Nasal cavity respiratory epithelium epithelial cell of viscerocranial mucosa (primary cell): ENCODE measurements at places on chromosomes 11 and 22. TPM values are rescaled to one million over a fixed set of nuclear protein-coding genes. Genes with fewer than 3 reads are reported as not detected.

Gene C22orf42
- total RNA-seq: not detected in 2 replicates

Gene MRGPRF
- total RNA-seq: not detected in 2 replicates

Gene PRAME
- total RNA-seq: not detected in 2 replicates

Gene EWSR1
- total RNA-seq: 91.9 and 110 TPM in 2 replicates

Gene BIRC3
- 3.1 and 9.0 TPM in 2 replicates for total RNA-seq

Gene CLNS1A
- 130 and 233 TPM in 2 replicates for total RNA-seq

Gene TMPRSS13
- 3.6 and 6.8 TPM in 2 replicates for total RNA-seq

Gene OR4C11
- total RNA-seq: not detected in 2 replicates

Gene NAALAD2
- total RNA-seq: not detected in 2 replicates

Gene PYGM
- total RNA-seq: 0.34 and 0.50 TPM in 2 replicates

Gene SLC5A1
- 1.4 and 4.1 TPM in 2 replicates for total RNA-seq

Gene OR4D5
- not detected in 2 replicates for total RNA-seq

Gene IFTAP
- 12.6 and 23.6 TPM in 2 replicates for total RNA-seq

Gene RFPL3
- not detected in 2 replicates for total RNA-seq

Gene CCDC117
- 11.6 and 14.5 TPM in 2 replicates for total RNA-seq

Gene CHST1
- total RNA-seq: 0.14 and 1.7 TPM in 2 replicates

Gene IL18BP
- total RNA-seq: 0.68 and 3.2 TPM in 2 replicates

Gene CDC42BPG
- total RNA-seq: 7.5 and 35.9 TPM in 2 replicates

Gene APOA4
- not detected in 2 replicates for total RNA-seq

Gene FXYD6
- not detected in 2 replicates for total RNA-seq

Gene CCDC90B
- total RNA-seq: 62.9 and 68.6 TPM in 2 replicates

Gene GSTT2B
- total RNA-seq: 0.21 and 0.34 TPM in 2 replicates

Gene HIPK3
- 98.8 and 136 TPM in 2 replicates for total RNA-seq

Gene MMP7
- 5.0 TPM in 1 of 2 replicates, not detected in the other for total RNA-seq

Gene BLID
- total RNA-seq: 0.85 TPM in 1 of 2 replicates, not detected in the other

Gene POU2AF2
- not detected in 2 replicates for total RNA-seq

Gene UPK3A
- total RNA-seq: not detected in 2 replicates

Gene POTEH
- total RNA-seq: not detected in 2 replicates

Gene APOBEC3H
- total RNA-seq: not detected in 2 replicates

Gene MMP8
- total RNA-seq: not detected in 2 replicates

Gene CARNS1
- under 0.01 TPM in 1 of 2 replicates, not detected in the other for total RNA-seq

Gene PISD
- total RNA-seq: 28.7 and 47.2 TPM in 2 replicates

Gene UBQLN3
- not detected in 2 replicates for total RNA-seq

Gene ZC3H12C
- total RNA-seq: 7.2 and 15.8 TPM in 2 replicates

Gene ANKRD13D
- 34.9 and 57.0 TPM in 2 replicates for total RNA-seq

Gene NLRP14
- under 0.01 and 0.07 TPM in 2 replicates for total RNA-seq

Gene OR51F2
- total RNA-seq: not detected in 2 replicates

Gene MMP10
- 0.93 and 10.3 TPM in 2 replicates for total RNA-seq

Gene RAB36
- total RNA-seq: 0.34 and 2.4 TPM in 2 replicates

Gene ISX
- total RNA-seq: not detected in 2 replicates

Gene OR10A2
- total RNA-seq: not detected in 2 replicates
